ENCODE measurements at places on chromosomes 1 and 21.

DNA sequence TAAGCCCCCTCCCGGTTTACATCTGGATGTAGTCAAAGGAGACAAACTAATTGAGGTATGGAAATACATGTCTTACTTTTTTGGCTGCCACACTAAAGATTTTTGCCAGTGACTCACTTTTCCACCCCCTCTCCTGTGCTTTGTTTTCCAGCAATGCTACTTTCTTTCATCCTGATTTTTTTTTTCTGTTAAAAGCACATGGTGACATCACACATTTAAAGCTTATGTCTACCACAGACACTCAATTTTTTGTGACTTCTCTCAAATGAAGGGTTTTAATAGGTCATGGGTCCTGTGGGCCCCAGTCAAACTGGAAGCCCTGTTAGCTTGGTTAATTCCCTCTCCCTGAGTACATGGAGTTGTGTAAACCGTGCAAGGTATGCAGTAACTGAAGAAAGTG is 2.2 kb downstream of the PPP1R8 start:
- DNase-seq: no peak

GRCh38 chr1:3066250-3066711 is 2.7 kb upstream of the PRDM16 start:
- no peak for DNase-seq

DNA sequence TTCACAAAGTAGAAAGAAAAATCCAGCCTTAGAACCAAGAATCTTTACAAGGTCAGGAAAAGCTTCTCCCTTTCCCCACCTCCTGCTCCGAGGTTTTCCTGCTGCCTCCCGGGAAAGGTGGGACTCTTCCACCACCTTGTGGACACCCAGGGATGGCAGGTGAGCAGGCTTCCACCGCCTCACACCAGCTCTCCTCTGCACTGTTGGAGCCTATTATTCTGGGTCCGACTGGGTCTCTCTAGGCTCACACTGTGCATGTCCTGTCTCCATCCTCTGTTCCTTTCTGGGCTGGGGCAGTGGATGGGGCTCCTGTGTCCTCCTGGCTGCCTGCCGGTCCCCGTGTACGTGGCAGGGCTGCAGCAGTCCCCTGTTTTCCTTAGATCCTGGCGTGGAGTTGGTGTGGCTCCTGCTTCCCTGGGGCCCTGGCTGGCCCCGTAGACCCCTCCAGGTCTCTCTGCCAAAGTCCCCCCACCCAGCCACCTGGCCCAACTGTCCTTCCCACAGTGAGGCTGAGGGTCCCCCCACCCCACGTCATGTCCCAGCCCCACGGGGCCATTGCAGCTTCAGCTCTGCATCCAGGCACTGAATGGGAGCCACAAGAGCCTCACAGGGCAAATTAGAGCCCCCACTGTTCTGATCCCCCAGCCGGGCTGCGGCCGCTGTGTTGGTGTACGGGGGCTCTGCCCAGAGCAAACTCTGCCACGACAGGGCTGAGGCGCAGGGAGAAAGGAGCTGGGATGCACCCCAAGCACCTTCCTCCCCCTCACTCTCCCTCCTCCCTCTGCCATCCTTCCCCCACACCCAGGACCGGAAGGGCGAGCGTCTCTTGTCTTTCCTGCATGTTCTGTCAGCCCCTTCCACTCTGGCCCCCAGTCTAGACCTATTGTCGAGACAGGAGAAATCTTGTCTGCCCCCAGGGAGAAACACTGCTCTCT is 3.3 kb upstream of the SLC45A1 start:
- DNase-seq: peak; percentile 87

- DNase-seq: peak; percentile 76
Measured at GRCh38 chr1:62131093-62131725, 63.4 kb upstream of the L1TD1 start.

DNA sequence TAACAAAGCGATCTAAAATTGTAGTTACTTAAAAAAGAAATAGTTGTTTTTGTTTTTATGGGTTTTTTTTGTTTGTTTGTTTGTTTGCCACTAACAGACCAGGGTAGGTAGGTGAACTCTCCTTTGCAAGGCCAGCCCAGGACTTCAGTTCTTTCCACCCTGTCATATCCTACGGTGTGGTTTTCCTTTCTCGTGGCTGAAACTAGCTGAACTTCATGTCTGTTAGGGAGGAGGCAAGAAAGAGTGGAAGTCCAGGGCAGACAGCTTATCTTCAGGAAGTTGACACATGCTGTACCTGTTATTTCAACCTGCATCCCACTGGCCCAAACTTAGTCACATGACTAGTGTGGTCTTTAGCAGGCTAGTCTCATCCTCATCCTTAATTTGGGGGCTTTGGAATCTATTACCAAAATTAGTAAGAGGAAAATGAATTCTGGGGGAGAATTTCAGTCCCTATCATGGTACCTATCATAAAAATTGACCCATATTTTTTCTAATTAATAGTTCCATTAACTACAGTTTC is 62.9 kb upstream of the LRRC7 start:
- no peak for DNase-seq

DNA sequence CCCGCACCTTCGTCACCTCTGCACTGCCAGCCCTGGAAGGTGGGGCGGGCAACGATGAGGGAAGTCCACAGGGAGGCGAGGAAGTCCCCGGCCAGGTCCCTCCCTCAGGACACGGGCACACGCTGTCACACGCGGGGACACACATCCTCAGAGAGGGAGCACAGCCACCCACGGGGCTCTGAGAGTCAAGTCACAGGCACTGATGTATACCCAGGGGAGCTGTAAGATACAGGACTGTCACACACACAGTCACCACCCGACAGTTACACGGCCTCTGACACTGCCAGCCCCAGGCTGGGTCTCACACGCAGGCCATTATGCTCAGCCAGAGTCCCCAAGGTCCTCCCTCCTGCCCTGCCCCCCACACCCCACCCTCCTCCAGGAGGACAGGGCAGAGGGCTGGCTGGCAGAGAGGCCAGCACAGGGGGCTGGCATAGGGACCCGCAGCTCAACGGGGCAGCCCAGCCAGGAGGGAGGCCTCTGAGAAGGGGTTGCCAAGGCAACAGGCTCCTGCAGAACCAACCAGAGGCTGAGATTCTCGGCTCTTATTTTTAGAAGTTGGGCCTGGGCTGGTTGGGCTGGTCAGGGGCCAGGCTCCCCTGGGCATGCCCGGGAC is 17.7 kb upstream of the ADGRB2 start:
- no peak for DNase-seq

DNA sequence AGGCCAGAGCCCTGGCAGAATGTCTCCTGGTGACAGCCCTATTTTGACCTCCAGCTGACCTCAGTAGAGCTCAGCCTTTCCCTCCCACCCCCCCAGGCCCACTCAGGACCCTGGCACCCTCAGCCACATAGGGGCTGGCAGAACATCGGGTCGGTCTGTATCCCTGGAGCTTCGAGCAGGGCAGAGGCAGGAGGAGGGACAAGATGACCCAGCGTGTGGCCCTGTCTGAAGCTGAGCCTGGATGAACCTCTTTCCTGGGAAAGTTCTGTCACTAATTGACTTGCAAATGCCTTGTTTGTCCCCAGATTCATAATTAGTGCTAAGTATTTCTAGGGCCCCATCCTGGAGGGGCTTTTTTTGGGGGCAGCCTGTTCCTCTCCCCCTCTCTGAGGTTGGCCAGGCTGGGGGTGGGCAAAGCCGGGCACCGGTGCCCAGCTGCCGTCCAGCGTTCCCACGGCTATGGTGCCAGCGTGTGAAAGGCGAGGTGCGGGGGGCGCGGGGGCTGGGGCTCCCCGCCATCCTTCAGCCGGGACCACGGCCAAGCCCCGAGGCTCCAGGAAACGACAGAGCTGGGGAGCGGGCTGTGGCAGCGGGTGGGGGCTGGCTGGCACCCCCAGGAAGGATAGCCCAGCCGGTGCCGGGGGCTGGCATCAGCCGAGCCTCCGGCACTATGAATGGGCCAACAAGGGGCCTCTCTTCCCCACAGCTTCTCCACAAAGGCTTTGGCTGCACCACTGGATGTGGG is 31.4 kb downstream of the RHBG start:
- DNase-seq: no peak

DNA sequence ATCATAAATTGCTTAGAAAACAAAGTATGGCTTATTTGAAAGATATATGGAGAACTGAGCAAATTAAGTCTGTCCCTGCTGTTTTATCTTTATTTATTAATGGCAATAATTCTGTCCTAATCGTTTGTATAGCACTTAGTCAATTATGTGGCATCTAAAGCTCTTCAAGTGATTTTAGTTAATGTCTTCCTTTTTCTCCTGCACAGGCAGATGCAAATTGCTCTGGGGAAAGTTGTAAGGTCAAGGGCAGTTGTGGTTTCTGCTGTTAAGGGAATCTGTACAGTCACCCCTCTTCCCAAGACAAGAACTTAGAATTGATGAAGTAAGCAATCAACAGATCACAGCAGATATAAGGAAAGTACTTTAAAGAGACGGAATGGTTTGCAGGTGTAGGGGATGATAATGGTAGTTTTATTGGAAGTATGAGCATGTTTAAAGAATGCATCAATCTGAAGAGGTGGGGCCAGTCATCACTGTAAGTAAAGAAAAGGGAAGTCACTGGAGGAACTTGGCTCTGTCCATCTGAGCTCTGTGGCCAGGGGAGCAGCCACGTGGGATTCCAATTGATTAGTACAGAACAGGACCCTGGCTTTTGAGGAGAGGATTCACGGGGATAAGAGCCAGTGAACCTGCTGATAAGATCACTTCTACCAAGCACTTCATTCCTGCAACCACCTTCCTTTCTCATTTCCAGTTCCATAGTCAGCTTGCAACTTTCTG is 116.0 kb upstream of the KCNJ6 start:
- no peak for DNase-seq

- DNase-seq: no peak
Measured at GRCh38 chr1:76857973-76858372, 9.3 kb upstream of the ST6GALNAC5 start.

- DNase-seq: no peak
Measured at GRCh38 chr1:218499011-218499691, 154.0 kb downstream of the TGFB2 start.

DNA sequence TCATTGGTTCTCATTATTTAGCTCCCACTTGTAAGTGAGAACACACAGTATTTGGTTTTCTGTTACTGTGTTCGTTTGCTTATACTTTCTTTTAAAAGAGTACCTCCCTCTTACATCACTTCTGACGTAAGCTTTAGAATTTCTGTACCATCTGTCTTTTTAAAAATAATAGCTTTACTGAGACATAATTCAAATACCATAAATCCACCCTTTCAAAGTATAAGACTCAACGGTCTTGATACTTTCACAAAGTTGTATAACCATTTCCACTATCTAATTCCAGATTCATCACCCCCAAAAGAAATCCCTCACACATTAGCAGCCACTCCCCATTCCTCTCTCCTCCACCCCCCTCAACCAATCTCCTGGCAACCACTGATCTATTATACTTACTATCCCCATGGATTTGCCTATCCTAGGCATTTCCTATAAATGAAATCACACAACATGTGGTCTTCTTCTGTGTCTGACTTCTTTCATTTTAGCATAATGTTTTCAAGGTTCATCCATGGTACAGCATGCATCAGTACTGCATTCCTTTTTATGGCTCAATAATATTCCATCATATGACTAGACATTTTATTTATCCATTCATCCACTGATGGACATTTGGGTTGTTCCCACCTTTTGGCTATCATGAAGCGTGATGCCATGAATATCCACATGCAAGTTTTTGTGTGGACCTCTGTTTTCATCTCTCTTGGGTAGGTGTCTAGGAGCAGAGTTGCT is 104.7 kb downstream of the HLCS start:
- DNase-seq: no peak

DNA sequence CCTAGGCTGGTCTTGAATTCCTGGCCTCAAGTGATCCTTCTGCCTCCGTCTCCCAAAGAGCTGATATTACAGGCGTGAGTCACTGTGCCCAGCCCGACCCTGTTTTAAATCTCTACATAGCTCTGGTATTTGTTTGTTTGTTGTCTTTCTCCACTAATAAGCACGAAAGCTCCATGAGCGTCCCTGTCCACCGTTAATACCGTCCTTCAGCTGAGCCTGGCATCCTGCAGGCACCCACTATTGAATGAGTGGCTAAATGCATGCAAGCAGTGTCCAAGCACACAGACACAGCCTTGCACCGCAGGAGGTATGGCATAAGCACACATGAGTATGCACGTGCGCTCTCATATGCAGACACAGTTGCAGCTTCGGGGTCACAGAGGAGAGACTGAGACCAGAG is 4.5 kb upstream of the COL16A1 start:
- no peak for DNase-seq

GRCh38 chr1:112528076-112528475 is 19.3 kb downstream of the WNT2B start:
- DNase-seq: no peak
